ENCODE measurements at places on chromosomes 3 and 15. TPM values are rescaled to one million over a fixed set of nuclear protein-coding genes. Genes with fewer than 3 reads are reported as not detected.

GRCh38 chr15:83164111-83164770 is 43.4 kb downstream of the HDGFL3 start:
- no peak for DNase-seq

GRCh38 chr3:177124882-177125281 is 72.4 kb downstream of the TBL1XR1 start:
- DNase-seq, result peak; percentile 45

DPPA2 gene
- total RNA-seq, result not detected

DNA sequence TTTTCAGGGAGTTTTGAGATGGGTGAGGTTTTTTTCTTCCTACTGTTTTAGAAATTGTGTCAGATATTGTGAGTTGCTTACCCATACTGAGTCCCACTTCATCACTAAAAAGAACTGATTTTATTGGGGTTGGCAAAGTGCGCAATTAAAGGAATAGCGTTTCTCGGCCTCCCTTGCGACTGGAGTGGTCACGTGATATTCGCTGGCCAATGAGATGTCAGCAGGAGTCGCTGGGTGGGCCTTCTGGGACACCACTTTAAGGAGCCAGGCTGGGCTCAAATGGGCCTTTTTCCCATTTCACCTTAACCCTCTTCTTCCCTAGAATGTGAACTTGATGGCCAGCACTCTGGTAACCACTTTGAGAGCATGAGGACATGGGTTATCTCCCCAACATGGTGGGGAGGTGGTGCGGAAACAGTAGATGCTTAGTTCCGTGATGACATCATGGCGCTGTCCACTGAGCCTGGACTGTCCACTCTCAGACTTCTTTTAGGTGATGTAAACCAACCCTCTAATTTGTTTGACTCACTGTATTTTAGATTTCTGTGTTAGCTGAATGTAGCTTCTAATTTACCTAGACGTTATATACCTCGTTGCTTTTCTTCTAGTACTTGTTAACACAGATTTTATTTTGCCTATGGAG is 13.2 kb upstream of the IQCF5 start:
- DNase-seq, result no peak

CD96 gene
- total RNA-seq, result not detected

DNA sequence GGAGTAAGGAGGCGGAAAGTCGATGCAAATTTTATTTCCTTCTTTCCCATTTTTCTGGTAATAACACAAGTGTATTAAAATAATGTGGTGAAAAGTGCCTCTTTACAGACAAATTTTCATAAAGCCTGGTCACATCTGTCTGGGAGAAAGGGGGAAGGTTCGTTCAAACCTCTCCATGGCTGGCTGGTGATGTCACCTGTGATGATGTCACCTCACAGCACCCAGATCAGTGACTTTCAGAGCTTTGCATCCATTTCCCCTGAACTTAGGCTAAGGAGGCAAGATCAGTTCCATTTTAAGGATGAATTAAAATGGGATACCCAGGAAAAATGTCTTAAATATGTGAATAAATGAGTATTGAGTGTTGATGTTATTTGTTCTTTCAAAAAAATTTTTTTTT is 34.1 kb downstream of the ATP10A start:
- no peak for DNase-seq

GRCh38 chr3:97306226-97306625 is 458.3 kb upstream of the ARL6 start:
- DNase-seq, result no peak

GRCh38 chr3:188801393-188801792 is 370.4 kb upstream of the TPRG1 start:
- no peak for DNase-seq

GRCh38 chr3:5798809-5799208 is 611.3 kb downstream of the EDEM1 start:
- DNase-seq, result no peak

- no peak for DNase-seq
Measured at GRCh38 chr3:166456286-166456685, 619.1 kb upstream of the BCHE start.

NPTN gene
- 243 TPM for total RNA-seq

- no peak for DNase-seq
Measured at GRCh38 chr3:116443191-116443661, 2.1 kb downstream of the LSAMP start.

DNA sequence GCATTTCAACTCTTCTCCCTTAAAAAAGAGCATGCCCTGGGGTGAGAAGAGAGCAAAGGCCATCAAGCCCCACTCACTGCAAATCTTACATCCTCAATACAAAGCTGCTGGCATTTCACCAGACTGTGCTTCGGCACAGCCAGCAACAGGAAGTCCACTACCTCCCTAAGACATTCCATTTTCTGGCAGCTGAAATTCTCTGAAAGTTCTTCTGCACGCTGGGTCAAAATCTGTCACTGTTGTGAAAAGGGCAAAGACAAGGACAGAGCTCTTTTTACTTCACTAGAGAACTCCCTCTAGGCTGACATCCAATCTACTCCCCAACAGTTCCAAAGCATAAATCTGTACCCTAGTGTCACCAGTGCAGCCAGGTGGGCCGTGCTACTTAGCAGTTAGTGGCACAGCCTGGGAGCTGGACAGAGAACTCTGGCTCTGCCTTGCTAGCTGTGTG is 6.3 kb downstream of the MTMR10 start:
- DNase-seq, result no peak

CFAP100 gene
- total RNA-seq, result not detected

GRCh38 chr3:136932523-136932922 is 25.3 kb upstream of the IL20RB start:
- DNase-seq, result no peak

SLC22A14 gene
- total RNA-seq, result 0.12 TPM

DNA sequence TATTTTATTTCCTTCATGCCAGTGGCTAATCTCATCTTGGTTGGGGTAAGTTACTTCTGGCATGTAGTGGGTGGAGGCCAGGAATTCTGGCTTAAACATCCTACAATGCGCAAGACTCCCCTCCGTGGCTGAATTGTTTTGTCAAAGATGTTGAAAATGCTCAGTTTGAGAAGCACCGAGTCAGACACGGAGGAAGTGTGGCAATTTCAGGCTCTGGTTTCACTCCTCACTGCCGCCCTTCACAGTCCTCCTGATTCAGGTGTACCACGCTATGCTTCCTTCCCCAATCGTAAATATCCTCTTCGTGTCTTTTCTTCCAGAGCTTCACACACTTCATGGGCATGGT is 150.7 kb downstream of the OPA1 start:
- DNase-seq, result no peak

DNA sequence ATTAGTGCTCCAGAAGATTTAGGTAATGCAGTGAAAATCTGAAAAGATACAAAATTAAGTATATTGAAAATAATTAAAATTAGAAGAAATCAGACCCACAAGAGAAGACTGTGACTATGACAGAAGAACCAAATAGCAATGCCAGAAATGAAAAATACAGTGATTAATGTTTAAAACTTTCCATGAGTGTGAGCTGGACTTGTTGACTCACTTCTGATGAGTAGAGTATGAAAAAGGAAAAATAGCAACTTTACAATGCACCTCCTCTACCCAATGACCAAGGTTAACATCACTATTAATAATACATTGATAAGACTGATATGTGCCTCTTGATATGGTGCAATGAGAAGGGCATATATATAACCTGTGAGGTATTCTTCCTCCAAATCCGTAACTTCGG is 39.3 kb upstream of the SLC22A13 start:
- no peak for DNase-seq

PSTPIP1 gene
- not detected for total RNA-seq

PLCB2 gene
- 16.9 TPM for total RNA-seq

DNA sequence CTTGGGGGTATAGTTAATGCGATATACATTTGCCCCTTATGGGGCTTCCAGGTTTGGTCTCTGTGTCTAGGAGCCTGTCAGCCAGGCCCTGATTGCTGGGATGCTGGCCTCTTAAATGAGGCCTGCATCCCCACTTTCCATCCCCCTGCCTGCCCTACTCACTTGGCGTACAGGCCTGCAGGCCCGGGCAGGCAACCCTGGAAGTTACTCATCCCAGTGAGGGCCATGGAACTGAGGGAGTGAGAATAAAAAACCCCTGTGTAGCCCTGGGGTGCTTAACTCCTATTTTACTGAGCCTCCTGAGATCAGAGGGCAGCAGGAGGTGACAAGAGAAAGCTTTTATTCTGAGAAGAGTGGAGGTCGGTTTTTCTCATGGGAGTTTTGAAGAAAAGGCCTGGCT is 2.0 kb downstream of the DISP2 start:
- no peak for DNase-seq

- no peak for DNase-seq
Measured at GRCh38 chr3:105397974-105398373, 31.3 kb downstream of the ALCAM start.

DNA sequence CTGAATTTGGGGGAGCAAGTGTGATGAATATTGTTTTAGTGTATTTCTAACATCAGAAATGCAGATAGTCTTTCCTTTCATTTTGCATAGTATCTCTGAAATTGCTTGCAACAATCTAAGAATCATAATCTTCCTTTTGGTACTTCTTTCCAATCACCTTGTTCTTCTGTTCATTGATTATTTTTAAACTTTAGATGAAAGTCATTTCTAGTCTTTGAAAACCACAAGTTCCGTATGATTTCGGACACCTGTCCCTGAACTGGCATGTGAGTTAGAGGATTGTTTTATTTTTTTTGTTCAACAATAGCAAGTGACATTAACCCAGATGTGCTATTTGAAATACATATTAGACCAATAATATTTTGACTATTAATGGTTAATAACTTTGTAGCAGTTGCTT is 329.7 kb downstream of the UNC13C start:
- no peak for DNase-seq

KNG1 gene
- not detected for total RNA-seq

DNA sequence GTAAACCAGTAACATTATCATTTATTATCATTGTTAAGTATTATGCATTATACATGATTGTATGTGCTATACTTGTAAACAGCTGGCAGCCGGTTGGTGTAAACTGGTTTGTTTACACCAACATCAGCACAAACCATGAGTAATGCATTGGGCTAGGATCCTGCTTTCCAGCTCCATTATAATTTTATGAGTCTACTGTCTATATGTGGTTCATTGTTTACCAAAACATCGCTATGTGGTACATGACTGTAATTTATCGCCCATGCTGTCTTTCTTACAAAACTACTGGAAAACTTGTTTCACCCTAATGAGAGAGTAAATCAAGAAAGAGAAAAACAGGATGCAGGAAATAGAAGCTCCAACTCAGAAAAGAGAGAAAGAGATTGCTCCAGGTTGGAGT is 224.8 kb upstream of the CBLB start:
- no peak for DNase-seq

DNA sequence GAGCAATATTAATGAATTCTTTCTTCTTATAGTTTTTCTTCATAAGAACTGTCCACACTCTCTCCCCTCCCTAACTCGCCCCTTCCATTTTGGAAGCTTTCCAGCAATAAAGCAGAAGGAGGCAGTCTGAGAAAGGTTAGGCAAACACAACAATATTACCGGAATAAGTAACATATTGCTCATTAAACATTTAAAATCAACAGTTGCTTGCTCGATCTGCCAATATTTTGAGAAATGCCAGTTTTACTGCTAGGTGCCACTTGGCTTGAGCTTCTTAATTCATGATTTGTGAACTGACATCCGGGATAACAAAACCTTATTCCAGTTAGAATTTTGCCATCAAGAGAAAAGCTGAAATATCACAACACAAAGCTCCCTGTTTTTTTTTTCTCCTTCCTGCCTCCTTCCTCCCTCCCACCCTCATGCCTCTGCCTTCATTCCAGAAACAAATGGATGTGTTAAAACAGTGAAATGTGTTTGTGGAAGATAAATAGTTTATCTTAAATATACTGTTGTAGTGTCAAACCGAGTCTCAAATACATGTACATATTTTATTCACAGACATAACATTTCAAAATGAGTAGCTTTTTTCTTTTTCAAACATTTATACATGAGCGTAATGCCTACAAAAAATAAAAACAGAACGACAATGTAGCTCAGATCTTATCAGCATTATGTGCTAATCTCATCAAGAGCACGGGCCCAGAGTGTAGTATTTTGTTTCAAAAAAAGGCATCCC is 253.7 kb downstream of the GAP43 start:
- DNase-seq, result peak; percentile 29

DNA sequence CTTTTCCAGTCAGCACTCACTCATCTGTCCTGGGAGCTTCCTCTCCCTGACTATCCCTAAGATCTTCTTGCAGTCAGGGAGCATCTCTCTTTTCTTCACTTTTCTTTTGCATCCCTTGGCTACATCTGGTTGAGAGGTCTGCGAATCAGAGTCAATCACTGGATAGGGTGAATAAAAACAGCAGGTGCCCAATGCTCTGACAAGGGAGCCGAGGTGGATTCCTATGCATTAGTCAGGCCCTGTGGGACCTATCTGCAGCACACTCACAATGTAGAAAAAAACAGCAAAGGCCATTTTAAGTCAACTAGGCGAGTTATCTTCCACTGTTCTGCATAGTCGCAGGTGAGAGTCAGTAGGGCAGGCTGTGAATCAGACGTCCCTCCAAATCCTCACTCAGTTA is 35.5 kb downstream of the DZIP1L start:
- DNase-seq, result no peak

GRCh38 chr3:107543666-107544065 is 20.9 kb downstream of the BBX start:
- peak; percentile 4 for DNase-seq

- DNase-seq, result no peak
Measured at GRCh38 chr3:30035935-30036567, 570.4 kb upstream of the TGFBR2 start.

DNA sequence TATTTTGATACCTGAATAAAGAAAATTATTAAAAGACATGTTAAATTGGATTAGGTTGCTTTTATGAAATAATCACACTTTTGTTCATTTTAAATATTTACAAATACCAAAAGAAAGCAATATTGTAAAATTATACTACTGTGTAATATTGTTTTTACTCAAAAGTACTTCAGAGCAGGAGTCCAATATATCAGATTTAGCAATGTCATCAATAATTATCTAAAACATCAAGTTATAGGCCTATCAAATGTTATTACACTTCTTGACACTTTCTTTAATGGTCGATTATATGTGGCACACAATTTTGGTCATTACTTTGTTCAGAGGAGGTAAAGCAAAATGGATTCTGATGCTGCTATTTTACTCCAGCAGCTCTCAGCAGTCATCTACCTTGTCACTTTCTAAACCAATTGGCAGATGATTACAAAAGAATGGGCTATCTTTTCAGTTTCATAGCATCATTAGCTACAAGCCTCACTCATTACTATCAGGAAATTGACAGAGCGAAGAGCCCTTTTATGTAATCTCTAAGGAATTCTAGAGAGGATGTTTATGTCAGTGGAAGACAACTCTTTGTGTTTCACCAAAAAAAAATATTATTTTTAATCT is 318.6 kb downstream of the PLOD2 start:
- DNase-seq, result no peak

DNA sequence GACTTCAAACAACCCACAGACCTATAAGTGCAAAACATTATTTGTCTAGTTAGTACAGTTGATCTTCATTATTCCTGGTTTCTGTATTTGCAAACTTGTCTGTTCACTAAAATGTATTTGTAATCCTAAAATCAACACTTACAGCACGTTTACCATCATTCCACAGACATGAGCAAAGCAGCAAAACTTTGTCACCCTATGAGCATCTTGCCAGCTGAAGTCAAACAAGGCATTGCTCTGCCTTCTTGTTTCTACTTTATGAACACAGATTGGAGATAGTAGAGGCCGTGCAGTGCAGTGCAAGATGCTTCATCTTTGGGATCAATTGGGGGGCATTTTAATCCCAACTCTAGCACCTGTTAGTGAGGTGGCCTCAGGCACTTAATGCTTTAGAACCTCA is 202.1 kb downstream of the NLGN1 start:
- DNase-seq, result no peak

Measured in cardiac muscle cell (in vitro differentiated cells and primary cell).